Right lobe of liver (tissue), 6 donors: ENCODE measurements at places on chromosomes 12 and 14. TPM values are rescaled to one million over a fixed set of nuclear protein-coding genes. Genes with fewer than 3 reads are reported as not detected.

STYK1 gene
- not detected for total RNA-seq

EPYC gene
- not detected for total RNA-seq

DAO gene
- 70.2 TPM for total RNA-seq

NEUROD4 gene
- total RNA-seq, result not detected

CISTR gene
- total RNA-seq, result not detected

KCNA5 gene
- total RNA-seq, result not detected

GPRC5A gene
- total RNA-seq, result 0.80 TPM

FAM181A gene
- total RNA-seq, result not detected

GALNT16 gene
- total RNA-seq, result 0.37 TPM

RNASE1 gene
- 20.1 TPM for total RNA-seq

LRRC10 gene
- not detected for total RNA-seq

TRPV4 gene
- total RNA-seq, result 9.6 TPM

OR4K2 gene
- total RNA-seq, result not detected

SLC25A47 gene
- total RNA-seq, result 74.8 TPM

OR4Q3 gene
- total RNA-seq, result not detected

C12orf56 gene
- not detected for total RNA-seq

FAIM2 gene
- 0.16 TPM for total RNA-seq

RFX4 gene
- total RNA-seq, result not detected

MYL2 gene
- total RNA-seq, result 1.1 TPM

SCARB1 gene
- 192 TPM for total RNA-seq

SERPINA5 gene
- total RNA-seq, result 111 TPM

TMEM229B gene
- total RNA-seq, result 0.88 TPM

AKAP3 gene
- 1.8 TPM for total RNA-seq

RPL10L gene
- not detected for total RNA-seq

GLIPR1L2 gene
- total RNA-seq, result 0.31 TPM

SPIC gene
- 0.43 TPM for total RNA-seq

TAS2R20 gene
- 0.46 TPM for total RNA-seq

CSAD gene
- total RNA-seq, result 39.1 TPM

TMBIM4 gene
- total RNA-seq, result 72.3 TPM

REC8 gene
- 4.7 TPM for total RNA-seq

SLCO1A2 gene
- 3.2 TPM for total RNA-seq

LALBA gene
- not detected for total RNA-seq

ZC2HC1C gene
- 3.3 TPM for total RNA-seq

RNASE7 gene
- total RNA-seq, result not detected

ZFHX2 gene
- total RNA-seq, result 0.33 TPM

TTC9 gene
- 5.2 TPM for total RNA-seq

SYT1 gene
- 1.9 TPM for total RNA-seq

PPFIA2 gene
- not detected for total RNA-seq

NAV3 gene
- total RNA-seq, result 2.1 TPM
